ENCODE measurements at places on chromosomes 3 and 15.

DNA sequence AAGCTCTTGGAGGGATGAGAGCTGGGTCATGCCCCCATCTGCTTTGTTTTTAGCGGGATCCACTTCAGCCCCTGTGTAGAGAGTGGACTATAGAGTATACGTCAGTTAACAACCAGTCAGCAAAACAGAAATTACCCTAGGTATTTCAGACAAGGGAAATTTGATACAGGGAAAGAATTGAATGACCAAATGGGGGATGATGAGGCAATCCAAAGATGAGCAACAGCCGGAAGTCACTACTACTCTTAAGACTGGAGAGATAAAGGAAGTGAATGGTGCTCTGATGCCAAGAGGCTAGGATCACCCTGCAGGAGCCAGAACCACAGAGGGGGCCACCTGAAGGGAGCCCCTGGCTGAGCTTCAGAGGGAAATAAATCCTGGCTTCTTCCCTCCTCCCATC, 1.7 kb upstream of the GPR62 start:
- DNase-seq: no peak

DNA sequence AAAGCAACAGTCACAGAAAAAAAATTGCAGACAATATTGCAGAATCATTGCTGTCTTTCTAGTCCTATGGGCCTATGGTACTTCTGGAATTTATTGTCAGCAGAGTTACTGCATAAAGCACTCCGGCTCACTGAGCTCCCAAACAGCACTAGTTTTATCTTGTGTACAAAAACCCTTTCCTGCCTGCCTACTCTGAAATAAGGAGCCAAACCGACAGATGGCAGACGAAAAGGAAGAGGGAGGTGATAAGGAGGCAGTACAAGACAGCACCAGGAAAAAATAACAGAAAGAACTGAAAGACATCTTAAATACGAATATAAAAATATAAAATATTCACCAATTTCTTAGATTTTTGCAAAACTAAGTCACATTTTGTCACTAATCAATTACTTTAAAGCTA, 15.6 kb downstream of the HERC1 start:
- no peak for DNase-seq

DNA sequence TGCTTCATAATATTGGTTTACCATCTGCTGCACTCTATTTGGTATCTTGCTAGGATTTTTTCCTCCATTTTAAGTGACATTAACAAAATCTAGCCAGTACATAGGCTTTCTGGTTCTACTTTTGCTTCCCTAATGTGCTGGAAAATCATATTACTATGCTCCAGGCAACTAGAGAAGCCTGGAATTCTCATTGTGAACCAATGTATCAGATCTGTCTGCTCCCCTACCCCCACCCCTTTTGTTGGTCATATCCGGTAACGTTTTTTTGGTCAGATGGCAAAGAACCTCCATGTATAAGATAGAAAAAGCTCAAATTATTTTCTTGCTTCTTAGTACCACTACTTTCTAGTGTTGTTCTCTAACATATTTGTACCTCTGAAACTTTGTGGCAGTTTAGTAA, 17.1 kb downstream of the MAP2K5 start:
- DNase-seq: no peak

DNA sequence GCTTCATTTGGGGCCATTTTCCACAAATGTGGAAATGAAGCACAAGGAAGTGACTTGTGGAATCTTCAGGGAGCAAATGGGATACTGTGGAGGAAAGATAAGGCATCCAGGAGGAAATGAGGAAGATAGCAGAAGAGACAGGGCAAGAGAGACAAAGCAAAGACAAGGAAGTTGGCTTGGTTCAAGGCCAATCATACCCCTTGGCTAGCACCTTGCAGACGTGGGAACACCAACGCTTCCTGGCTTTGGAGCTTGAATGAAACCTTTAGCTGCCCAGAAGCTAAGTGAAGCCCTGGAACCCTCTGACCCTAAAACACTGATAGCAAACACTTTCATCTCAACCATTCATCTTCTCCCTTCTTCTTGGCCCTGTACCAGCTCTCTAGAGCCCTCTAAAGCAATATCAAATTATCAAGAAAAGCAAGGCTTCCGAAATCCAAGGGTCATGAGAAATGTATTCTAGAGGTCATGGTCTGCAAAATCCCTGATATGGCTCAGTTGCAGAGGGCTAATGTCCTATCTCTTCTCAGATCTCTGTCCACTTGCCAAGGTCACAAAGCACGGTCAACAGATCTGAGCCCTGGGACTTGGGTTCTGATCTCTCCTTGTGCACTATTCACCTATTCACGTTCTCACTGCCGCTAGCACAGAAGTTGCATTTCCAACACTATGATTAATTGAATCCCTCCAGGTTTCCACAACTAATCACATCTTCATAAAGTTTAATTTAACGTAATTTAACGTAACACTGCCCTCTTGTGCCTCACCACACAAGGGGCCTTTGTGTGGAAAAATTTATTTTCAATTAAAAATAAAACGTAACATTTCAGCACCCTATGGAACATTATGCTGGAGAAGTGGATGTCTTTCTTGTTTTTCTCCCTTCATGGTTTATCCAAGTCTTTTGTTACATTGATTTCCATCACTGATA, 557.6 kb upstream of the ADAMTS9 start:
- DNase-seq: no peak

GRCh38 chr15:77915261-77915960, 162.1 kb downstream of the TBC1D2B start:
- no peak for DNase-seq

GRCh38 chr15:87713475-87713879, 543.1 kb downstream of the NTRK3 start:
- DNase-seq: no peak

DNA sequence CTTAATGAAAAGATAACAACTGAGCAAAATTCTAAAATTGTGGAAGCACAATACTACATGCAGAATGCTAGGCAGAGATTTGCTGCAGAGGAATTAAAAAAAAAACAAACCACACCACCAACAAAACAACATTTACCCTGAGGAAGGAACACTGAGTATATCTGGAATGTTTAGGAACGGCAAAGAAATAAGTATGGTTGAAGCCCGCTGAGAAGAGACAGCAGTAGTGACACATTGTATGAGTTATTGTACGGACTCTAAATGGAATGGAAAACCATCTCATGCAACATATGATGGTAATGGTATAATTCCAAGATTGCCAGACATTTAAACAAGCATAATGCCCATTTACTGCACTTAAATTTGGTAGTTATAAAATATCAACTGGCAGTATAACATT, 568.2 kb upstream of the CCDC54 start:
- no peak for DNase-seq

GRCh38 chr3:169162107-169162506, 501.4 kb downstream of the MECOM start:
- DNase-seq: no peak

DNA sequence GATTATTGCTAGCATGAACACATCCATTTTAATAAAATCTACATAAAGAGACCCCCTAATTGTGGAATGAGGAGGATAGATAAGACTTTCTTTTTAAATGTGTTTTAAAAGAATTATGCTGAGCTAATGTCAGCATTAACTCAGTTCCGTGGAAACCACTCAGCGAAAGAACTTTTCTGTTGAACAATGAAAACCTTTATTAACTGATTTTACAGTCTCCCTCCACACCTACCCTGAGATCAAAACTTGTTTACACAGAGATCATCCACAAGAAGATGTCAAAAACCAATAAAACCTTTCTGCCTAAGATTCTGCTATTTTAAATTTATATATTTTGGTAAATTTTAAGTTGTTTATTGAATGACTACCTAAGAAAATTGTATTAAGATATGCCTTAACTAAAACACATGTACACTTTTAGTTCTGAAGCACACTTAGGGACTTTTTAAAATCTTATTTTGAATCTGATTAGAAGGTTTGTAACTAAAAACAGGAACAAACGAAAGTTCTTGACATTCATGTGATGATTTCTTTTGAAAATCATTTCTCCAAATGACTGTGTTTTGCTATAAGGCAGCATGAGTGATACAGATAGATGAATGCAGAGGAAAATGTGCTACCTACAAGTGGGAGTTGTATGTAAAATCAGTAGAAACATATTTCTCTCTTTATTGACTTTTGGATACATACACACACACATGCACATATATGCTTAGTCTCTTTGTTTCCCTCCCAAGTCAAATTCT, 369.0 kb downstream of the UNC13C start:
- DNase-seq: no peak

- no peak for DNase-seq
These were observed 32.3 kb upstream of the MFSD1 start for GRCh38 chr3:158769549-158769948.

DNA sequence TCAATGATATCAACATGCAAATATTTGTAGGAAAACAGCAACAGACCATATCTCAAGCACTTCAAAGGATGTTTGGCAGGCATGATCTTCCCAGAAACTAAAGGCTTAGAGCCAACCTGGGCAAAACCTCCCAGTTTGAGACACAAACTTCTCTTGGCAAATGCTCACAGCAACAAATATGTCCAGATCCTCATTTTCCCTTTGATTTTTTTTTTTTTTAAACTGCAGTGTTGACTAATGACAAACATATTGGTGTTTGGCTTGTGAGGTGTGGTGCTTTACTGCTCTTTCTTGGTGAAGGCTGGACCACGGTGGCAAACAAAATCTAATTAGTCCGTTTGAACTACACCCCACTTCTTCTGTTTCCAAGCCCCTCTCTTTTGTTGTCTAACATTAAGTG, 87.2 kb downstream of the EBLN2 start:
- DNase-seq: no peak

DNA sequence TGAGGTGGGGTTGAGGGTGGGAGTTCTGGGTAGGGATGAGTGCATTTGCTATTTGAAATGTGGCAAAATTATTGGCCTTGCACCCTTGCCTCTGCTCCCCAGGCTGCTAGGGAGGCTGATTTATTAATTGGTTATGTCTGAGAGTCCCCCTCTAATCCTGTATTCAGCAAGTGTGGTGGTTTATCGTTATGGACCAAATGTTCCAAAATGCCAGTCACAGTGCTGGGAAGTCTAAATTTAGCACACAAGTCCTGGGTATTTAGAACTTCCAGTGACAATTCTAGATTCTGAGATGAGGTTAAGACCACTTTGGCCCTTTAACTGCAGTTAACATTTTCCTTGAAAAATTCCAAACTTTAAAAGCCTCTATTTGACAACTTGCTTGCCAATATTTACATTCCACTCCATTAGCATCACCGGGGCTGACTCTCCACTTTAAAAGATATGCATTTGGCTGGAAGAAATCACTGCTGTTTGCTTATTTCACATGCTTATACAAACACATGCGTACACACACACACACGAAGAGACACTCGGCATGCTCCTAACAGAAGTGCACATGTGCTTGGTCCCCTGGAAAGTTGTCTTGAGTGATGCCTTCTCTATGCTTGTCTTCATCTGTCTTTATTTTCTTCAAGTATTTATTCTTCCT, 247.7 kb downstream of the IL20RB start:
- DNase-seq: no peak

DNA sequence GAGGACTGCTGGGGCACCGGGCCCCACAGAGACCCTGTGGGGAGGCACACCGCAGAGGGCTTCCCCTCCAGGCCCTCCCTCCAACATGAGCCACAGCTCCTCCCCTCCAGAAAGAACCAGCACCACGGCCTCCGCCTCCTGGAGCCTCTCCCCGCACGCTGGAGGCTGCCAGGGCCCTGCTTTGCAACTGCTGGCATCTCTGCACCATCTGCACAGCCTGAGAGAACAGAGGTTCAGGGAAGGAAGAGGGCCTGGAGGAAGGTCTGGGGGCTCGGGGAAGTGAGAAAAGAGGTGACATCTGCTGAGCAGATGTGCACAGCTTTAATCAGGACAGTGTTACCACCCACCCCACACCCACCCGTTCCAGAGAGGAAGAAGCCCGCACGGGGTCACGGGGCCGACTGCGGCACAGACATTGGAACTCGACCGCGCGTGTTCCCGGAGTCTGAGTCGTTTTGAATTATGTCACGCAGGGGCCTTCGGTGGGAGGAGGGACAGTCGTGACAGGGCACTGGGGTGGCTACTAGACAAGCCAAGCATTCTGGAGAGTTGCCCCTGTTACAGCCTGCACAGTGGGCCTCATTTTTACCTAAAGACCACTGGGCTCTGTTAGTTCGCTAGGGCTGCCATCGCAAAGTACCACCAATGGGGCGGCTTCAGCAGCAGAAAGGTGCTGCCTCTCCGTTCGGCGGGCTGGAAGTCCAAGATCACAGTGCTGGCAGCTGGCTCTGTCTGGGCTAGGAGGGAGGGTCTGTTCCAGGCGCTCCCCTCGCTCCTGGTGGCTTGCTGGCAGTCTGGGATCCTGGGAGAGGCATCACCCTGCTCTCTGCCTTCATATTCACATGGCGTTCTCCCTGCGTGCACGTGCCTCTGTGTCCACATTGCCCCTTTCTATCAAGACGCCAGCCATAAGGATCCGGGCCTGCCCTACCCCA, 194.8 kb downstream of the XXYLT1 start:
- no peak for DNase-seq

DNA sequence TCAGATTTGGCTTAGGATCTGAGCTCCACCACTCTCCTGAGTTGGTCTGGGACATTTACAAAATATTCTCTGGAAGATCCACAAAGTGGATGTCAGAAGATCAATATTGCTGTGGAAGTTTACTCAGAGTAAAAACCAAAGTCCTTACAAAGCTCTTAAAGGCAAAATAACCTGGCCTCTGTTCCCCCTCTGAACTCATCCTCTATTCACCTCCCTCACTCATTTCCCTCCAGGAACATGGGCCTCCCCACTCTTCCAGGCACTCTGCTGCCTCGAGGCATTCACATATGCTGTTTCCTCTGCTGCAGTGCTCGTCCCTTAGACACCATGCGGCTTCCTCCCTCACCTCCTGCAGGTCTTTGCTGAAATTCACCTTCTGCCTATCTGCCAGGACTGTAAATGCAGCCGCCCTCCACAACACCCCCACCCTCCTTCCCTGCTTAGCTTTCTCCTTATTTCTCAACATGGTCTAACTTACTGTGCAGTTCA, 19.1 kb upstream of the CCDC174 start:
- DNase-seq: no peak

DNA sequence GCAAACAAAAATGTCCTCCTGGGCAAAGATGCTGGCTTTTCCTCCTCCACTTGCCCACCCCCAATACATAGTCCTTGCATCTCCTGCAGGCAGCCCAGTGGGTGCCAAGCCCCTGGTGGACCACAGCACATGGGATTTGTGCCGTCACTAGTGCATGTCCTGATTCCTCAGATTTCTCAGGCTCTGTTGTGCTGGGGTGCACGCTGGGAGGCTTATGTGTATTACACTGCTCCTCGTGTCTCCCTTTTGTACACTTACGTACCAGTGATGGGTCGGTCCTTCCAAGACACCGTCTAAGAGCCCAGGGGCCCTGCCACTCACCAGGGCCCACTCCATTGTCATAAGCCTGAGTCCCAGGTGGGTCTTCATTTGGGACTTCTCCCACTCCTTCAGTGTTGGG, 70.1 kb downstream of the PLXNA1 start:
- no peak for DNase-seq

DNA sequence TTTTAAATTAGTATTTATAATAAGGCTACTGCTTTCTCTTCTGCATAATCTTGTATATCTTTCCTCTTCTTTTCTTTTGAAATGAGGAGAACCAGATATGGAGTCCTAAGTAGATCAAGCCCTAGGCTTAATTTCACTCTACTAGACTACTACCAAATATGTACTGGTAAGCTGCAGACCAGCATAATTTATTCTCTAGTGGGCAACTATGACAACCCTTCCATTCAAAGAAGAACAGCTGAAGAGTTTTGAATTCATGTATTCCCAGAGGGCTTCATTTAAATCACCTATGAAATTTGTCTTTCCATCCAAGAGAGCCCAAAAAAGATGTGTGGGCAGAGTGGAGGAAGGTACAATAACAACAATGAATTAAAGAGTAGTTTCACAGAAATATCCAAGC, 10.0 kb downstream of the RAD18 start:
- no peak for DNase-seq

Data from T-helper 22 cell (primary cell).